Naive B cell (primary cell): ENCODE measurements at places on chromosomes 1 and 21. TPM values are rescaled to one million over a fixed set of nuclear protein-coding genes. Genes with fewer than 3 reads are reported as not detected.

GRCh38 chr1:189211742-189212141, 1265.9 kb downstream of the BRINP3 start:
- no peak for DNase-seq
- no peaks in the 10 kb centered on the region for H3K4me1 ChIP-seq
- no peak overlapping the region for H3K27ac ChIP-seq

- DNase-seq = no peak
- H3K4me3 ChIP-seq = no peak overlapping the region
- no peaks in the 10 kb centered on the region for H3K27me3 ChIP-seq
- H3K36me3 ChIP-seq = peaks cover 3% of the 10 kb centered on the region
- peak overlapping the region; percentile 21 for H3K27ac ChIP-seq
- H3K4me1 ChIP-seq = peaks cover 6% of the 10 kb centered on the region
Observed at GRCh38 chr1:28412731-28413130, 43.2 kb downstream of the PHACTR4 start.

DNA sequence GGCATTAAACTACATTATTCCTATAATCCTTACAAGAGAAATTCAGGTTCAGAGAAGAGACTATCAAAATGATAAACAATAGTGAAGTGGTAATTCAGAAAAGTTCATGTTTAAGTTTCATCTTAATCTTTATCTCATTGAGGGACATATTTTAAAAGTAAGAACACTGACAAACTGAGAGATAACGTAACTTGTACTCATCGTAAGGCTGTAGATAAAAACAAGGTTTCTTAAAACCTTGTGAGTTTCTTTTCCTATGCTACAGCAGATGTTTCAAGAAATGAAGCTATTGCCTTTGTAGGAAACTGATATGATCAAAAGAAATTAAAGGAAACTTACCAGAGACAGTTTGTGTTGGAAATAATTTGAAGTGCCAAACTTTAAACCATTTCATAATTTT, 65.0 kb downstream of the RERE start:
- H3K36me3 ChIP-seq = no peaks in the 10 kb centered on the region
- no peak overlapping the region for H3K4me3 ChIP-seq
- H3K27ac ChIP-seq = no peak overlapping the region
- no peaks in the 10 kb centered on the region for H3K27me3 ChIP-seq
- H3K4me1 ChIP-seq = peaks cover 15% of the 10 kb centered on the region

Gene MATN1
- 1.3 TPM for polyA plus RNA-seq

- no peaks in the 10 kb centered on the region for H3K36me3 ChIP-seq
- H3K27ac ChIP-seq = no peak overlapping the region
- DNase-seq = no peak
Observed at GRCh38 chr1:106619080-106619826, 437.2 kb upstream of the PRMT6 start.

DNA sequence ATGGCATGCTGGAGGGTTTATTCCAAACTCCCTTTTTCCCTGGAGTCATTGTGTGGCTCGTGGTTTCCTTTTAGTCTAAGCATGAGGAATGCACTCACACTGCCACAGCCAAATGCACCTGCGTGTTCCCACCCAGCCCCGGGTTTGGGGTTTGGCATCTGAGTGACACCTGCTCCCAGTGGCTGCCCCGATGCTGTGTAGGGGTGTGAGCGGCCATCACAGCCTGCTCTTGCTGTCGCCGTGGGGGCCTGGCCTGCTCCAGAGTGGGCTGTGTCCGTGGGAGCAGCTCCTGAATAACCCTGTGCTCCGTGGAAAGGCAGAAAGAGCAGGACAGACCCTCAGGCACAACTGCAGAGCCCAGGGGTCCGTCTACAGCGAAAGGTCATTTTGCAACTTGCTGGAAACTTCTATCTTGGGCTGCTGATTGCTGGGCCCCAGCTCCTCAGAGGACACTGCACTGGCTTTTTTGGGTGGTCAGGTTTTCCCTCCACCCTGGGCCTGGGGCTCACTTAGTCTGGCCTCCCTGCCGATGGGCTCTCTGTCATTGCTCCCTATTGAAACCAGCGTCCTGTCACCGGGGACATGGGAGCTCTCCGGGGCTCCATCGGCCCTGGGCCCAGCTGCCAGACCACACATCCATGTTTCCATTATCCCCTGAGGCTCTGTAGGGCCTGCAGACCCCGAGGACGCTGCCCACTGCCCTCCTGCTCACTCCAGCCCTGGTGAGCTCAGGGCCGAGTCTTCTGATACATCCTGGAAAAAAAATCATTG, 74.1 kb downstream of the AJAP1 start:
- no peak overlapping the region for H3K4me3 ChIP-seq
- no peak overlapping the region for H3K27ac ChIP-seq
- H3K27me3 ChIP-seq = no peaks in the 10 kb centered on the region

Gene DNASE2B
- not detected for polyA plus RNA-seq

DNA sequence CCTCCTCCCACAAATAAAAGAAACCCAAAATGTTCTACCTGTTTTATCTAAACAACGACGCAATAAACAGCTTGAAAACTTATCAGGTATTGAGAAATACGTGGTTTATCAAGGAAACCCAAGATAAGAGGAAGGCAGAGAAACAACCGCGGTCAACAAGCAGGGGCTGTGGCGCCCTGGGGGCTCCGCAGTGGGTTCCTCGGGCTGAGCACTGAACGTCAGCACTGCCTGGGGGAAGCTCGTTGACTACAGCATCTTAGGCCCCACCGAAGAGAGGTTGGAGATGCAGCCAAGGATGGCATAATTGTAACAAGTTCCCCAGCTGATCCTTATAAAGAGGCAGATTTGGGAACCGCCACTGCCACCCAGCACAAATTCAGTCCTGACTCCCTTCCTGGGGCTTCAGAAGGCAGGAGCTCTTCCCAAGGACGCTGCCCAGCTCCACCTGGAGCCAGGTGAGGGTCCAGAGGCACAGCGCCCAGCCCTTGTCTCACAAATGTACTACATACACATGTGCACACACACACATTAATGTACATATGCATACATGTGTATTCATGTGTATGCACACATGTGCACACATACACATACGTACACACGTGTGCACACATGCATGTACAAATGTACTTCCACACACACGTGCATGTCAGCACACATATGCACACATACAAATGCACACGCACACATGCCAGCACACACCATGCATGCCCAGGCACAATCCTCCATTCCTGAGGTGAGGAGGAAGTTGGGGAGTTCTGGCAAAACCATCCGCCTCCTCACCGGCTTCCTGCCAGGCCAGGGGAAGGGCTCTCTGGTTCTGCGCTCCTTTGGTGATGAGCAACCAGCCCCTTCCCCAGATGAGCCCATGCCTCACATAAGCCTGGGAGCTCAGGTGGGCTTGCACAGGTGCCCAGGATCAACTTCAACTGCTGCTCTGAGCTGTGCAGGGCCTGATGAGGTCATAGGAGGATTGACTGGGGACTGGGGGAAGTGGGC, 251.1 kb downstream of the NPHP4 start:
- H3K27me3 ChIP-seq = peaks cover 17% of the 10 kb centered on the region
- no peak for DNase-seq
- H3K4me3 ChIP-seq = no peak overlapping the region
- H3K27ac ChIP-seq = no peak overlapping the region
- no peaks in the 10 kb centered on the region for H3K4me1 ChIP-seq
- no peaks in the 10 kb centered on the region for H3K36me3 ChIP-seq
